Eye (tissue), 1 donor: ENCODE measurements at places on chromosomes 2 and 18.
A peak's percentile ranks its signal among the peaks of the same experiment; 100 is the strongest.

- no peak for DNase-seq
Measured at GRCh38 chr2:153417077-153417476, 61.5 kb downstream of the RPRM start.

DNA sequence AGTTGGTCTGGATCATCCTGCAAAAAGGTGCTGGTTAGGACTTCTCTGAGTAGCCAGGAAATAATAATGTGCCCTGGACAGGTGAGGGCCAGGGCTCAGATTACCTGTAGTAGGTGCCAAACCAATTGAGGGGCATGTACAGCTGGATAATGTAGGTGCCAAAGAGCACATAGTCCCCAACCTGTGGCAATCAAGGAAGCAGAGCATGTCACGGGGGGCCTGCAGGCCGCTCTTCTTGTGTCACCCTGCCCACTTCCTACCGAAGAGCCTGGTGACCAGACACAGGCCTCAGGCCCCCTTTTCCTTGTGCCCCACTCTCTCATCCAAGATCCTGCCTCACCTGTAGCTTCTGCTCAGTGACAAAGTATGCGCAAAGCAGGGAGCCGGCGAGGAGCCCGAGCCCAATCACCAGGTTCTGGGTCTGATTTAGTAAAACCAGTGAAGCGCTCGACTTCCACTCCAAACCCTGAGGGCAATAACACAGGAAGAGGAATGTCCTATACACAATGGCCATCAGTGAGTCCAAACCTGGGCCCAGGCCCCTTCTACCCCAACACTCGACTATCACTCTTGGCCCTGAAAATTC lies 5.2 kb downstream of the ABCB6 start:
- no peak for DNase-seq

- DNase-seq = no peak
Measured at GRCh38 chr2:9288233-9288632, 81.6 kb downstream of the ASAP2 start.

DNA sequence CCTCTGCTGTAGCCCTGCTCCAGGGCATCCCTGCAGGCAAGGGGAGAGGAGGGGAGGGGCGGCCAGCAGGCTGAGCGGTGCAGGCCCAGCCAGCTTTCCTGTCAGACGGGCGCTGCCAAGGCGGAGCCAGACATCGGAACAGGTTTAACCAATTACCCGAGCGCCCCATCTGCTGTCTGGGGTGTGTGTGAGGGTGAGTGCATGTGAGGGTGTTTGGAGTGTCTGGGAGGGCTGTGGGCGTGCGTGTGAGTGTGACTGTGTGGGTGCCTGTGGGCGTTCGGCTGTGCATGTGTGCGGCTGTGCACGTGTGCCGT lies 20.0 kb downstream of the EMX1 start:
- no peak for DNase-seq

- DNase-seq = no peak
Measured at GRCh38 chr2:8565399-8566154, 116.3 kb upstream of the ID2 start.

DNA sequence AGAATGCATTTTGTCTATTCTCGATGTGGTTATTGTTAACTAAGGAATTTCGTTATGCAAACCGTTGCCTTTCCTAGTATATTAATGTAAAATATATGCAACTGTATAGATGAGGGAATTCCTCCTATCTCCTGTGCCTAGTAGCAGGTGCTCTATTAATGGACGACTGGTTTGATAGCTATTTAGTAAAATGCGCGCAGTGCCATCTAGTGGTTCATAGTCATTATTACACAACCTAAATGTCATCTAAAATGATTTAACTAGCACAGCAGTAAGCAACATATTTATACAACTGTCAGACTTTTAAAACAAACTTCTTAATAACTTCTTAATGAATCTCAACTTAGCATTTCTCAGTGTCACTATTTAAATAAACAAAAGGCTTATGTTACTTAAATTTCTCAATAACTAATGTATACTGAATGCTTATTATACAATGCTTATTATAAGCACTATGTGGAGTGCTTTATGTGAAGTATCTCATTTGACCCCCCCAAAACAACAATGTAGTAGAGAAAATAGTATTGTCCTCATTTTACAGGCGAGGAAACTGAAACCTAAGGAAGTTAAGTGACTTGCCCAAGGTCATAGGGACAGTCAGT lies 77.9 kb downstream of the DTNA start:
- DNase-seq = peak; percentile 86

DNA sequence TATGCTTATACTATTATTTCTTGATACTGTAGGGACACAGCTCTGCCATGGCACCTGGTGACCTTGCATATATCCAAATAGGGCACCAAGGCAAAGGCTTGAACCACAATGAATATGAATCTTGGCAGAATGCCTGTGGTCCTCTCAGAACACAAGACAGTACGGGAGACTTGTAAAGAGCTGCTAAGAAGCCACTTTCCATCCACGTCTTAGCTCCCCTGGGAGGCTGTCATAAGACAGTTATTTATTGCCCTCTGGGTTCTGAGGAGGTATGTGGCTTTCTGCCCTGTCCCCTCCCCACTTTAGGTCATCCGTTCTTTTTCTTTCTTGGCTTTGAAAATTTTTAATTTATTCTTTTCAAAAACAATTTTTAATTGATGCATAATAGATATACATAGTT lies 29.8 kb upstream of the MRPL33 start:
- no peak for DNase-seq

GRCh38 chr2:160493227-160494028 lies at the start of gene RBMS1:
RBMS1 (minus strand) TSS chr2:160493807; CDS start chr2:160493363, 444 bp downstream.
- DNase-seq = peak; percentile 90

DNA sequence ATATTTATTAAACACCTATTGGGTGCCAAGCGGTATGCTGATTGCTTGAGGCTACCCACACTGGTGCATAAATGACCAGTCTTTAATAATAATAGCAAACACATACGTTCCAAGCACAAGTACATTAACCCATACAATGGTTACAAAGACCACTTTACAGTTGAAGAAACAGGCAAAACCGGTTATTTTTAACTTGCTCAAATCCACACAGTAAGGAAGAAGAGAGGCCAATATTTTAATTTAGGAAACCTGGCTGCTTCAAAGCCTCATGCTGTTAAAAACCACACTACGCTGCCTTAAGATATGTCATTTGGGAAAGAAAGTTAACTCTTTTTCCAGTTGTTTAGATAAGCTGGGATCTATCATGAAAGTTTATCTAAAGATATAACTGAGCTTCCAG lies 2.4 kb upstream of the IMPA2 start:
- DNase-seq = no peak
